Pancreas (tissue), 10 donors: ENCODE measurements at places on chromosomes 6 and 20. TPM values are rescaled to one million over a fixed set of nuclear protein-coding genes. Genes with fewer than 3 reads are reported as not detected.
A peak's percentile ranks its signal among the peaks of the same experiment; 100 is the strongest.

DNA sequence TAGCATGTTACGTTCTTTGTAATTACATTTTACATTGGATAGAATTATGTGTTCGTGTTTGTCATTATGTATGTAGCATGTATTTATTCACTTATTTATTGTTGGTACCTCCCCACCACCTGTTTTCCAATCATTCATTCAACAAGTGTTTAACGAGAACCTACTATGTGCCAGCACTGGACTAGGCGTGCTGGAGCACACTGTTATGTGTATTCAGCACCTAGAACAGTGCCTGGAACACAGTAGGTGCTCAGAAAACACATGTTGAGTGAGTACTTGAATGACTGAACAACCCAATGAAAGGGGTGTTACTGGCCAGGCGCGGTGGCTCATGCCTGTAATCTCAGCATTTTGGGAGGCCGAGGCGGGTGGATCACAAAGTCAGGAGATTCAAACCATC, 11.3 kb downstream of the ETV7 start:
- DNase-seq = no peak

CST7 gene
- 1.2 TPM for total RNA-seq

GRCh38 chr6:33751771-33752645, 5.3 kb upstream of the IP6K3 start:
- DNase-seq = peak; percentile 35

GFRAL gene
- not detected for total RNA-seq

DNA sequence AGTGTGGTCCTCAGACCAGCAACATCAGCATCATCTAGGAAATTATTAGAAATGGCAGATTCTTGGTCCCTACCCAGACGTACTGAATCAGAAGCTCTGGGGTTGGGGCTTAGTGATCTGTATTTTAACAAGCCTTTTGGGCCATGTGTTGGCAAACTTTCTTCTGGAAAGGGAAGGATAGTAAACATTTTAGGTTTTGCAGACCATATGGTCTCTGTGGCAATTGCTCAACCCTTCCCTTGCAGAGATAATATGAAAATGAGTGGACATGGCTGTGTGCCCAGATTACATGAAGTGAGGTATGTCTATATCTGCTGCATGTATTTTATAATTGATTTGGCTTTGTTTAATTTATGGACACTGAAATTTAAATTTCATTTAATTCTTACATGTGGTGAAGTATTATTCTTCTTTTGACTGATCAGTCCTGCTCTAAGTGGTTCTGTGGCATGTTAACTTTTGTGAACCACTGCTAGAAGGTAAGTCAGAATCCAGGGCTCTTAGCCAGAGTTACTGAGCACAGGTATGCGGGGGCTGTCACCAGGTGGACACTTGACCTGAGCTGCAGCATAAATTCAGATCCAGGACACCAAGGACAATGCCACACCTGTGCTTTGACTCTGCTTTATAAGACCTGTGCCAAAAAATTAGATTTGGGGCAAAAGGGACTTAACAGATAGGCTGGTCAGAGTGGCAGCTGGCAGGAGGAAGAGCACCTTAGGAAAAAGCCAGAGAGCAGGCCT, 43.2 kb downstream of the LY86 start:
- no peak for DNase-seq

PLTP gene
- total RNA-seq = 122 TPM

GRCh38 chr6:6152060-6152459, 145.3 kb upstream of the NRN1 start:
- DNase-seq = no peak

- no peak for DNase-seq
Observed at GRCh38 chr6:52566853-52567279, 10.0 kb downstream of the TRAM2 start.

RNF39 gene
- 1.3 TPM for total RNA-seq

SLC35B2 gene
- total RNA-seq = 27.7 TPM

GRCh38 chr6:122184401-122184827, 215.0 kb upstream of the HSF2 start:
- DNase-seq = no peak

- no peak for DNase-seq
Observed at GRCh38 chr6:84002226-84002625, 31.3 kb upstream of the MRAP2 start.

CCN2 gene
- total RNA-seq = 22.5 TPM

GRCh38 chr20:14609328-14610221, 272.2 kb upstream of the FLRT3 start:
- no peak for DNase-seq

GRCh38 chr6:121670511-121670910, 235.1 kb downstream of the GJA1 start:
- no peak for DNase-seq

DNA sequence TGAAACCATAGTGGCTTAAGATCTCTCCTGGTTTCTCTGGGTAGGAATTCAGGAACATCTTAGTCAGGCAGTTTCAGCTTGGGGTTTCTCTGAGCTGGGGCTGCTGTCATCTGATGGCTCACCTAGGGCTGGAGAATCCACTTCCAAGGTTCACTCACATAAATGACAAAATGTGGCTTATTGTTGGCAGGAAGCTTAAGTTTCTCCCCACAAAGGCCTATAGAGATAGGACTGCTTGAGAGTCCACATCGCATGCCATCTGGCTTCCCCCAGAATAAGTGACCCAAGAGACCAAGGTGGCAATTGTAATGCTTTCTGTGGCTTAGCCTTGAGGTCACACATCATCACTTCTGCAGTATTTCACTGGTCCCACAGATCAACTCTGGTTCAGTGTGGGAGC, 131.4 kb downstream of the EDN1 start:
- DNase-seq = no peak

BPIFB4 gene
- not detected for total RNA-seq

GRCh38 chr20:3890398-3890751, 1.2 kb downstream of the PANK2 start:
- no peak for DNase-seq

IRF4 gene
- 1.4 TPM for total RNA-seq

- no peak for DNase-seq
Observed at GRCh38 chr20:36277546-36277945, 28.6 kb upstream of the DLGAP4 start.
